Activated CD4-positive, alpha-beta T cell treated with anti-CD3 and anti-CD28 coated beads, Interleukin-2, amount 50 U/mL, for 1 hour (primary cell): ENCODE measurements at places on chromosomes 1 and 21.

DNA sequence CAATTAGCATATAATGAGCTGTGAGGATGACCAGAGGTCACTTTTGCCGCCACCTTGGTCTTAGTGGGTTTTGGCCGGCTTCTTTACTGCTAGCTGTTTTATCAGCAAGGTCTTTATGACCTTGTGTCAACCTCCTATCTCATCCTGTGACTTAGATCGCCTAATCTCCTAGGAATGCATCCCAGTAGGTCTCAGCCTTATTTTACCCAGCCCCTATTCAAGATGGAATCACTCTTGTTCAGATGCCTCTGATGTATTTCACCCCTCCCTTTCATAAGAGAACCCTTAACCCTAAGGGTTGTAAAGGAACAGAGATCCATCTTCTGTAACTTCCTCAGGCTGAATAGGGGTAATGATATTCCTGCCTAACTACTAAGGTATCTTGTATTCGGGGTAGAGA lies 58.9 kb upstream of the PALMD start:
- no peak for DNase-seq

GRCh38 chr1:10867914-10868598 lies 71.6 kb upstream of the CASZ1 start:
- DNase-seq: no peak

DNA sequence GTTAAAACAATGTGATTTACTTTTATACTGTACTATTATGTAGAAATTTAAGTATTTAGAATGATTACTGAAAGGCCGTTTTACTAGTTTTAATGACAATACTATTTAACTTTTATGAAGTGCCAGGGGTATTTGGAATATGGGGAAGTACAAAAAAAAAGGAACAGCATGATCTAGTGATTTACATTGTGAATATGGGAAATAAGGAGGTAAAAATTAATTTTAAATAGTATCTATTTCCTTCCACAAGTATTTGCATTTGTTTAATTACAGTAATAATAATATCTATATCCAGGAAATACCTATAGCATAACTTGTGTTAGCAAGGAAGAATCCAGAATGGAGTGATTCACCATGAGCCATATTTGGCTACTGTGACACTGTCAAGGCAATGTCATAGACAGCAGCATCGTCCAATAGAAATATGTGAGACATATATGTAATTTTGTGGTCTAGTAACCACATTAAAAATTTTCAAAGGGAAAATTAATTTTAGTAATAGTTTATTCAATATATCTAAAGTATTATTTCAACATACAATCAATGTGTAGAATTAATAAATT lies 22.0 kb downstream of the CNST start:
- no peak for DNase-seq

DNA sequence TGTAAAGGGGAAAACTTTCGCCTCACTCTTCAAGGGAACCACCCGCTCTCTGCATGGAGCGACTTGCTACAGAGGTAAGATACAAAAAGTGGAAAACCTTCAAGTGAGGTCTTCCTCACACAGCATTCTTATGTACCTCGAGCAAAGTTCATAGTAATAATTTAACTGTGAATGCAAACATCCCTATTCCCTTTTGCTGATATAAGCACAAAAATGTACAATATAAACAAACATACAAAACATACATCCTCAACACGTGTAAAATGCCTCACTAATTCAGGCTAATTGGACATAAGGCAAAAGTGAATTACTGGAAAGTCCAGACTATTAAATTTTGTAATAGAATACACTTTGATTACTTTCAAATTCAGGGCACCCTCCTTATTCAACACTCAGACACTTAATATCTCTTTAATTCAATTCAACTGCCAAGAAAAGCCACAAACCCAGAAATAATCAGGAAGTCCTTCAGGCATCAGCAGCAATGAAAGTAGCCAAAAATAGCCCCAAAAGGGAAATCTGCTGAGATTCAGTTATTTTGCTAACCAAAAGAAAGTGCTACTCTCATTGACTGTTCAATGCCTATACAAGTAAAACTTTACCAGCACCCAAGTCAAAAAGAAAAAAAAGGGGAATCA lies 15.2 kb upstream of the LMX1A start:
- no peak for DNase-seq

DNA sequence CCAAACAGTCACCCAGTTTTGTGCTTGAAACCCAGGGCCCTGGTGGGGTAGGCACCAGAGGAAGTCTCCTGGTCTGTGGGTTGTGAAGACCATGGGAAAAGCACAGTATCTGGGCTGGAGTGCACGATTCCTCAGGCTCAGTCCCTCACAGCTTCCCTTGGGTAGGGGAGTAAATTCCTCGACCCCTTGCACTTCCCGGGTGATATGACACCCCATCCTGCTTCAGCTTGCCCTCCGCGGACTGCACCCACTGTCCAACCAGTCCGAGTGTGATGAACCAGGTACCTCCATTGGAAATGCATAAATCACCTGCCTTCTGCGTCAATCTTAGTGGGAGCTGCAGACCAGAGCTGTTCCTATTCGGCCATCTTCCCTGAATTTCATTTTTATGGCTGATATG lies 133.9 kb upstream of the KCTD3 start:
- no peak for DNase-seq

- no peak for DNase-seq
These were observed 10.5 kb downstream of the ACOT11 start for GRCh38 chr1:54558434-54559030.

DNA sequence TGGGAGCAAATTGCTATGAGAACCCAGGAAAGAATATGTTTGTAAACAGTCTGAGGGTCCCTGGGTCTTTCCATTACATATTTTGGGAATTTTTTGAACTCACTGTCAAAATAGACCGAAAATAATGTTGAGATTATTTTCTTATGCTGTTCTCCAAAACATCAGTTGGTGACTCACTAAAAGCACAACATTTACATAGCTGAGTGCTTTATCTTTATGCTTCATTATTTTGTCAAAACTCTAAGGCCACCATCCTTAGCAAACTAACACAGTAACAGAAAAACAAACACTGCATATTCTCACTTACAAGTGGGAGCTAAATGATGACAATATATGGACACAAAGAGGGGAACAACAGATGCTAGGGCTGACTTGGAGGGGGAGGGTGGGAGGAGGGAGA lies 459.3 kb downstream of the ADGRL2 start:
- DNase-seq: no peak

- no peak for DNase-seq
These were observed 12.0 kb upstream of the ZNF362 start for GRCh38 chr1:33244143-33244808.

DNA sequence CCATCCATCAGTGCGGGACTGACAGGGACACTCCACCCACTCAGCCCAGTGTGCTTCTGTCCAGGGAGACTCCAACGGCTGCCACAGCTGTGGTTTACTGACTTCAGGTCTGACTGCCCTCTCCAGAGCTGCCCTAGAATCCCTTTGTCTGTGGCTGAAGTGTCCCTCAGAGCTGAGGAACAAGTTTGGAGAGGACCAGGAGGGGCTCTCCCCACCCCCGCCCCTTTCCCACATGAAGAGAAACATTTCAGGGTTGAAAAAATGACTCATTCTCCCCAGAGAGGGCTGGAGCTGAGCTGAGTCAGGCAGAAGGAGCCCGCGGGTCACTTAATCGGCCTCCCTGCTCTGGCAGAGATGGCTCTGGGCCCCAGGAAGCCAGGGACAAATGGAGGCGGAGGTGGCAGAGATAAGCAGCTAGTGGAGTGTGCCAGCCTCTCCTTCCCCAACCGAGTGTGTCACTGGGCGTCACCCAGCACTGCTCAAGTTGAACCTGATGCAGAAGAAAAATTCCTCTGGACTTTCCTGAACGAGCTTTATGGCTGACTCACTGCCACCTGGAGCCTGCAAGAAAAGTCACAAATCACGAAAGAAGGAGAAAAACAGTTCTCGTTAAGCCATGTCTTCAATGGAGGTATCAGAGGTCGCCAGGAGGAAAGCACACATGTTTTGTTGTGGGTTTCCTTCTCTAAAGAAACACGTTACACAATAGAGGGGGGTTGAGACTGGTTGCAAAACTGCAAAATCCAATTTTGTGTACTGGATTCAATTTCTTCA lies 34.3 kb upstream of the ECE1 start:
- DNase-seq: peak; percentile 64

GRCh38 chr1:119603695-119604094 lies 44.4 kb downstream of the ZNF697 start:
- DNase-seq: no peak

DNA sequence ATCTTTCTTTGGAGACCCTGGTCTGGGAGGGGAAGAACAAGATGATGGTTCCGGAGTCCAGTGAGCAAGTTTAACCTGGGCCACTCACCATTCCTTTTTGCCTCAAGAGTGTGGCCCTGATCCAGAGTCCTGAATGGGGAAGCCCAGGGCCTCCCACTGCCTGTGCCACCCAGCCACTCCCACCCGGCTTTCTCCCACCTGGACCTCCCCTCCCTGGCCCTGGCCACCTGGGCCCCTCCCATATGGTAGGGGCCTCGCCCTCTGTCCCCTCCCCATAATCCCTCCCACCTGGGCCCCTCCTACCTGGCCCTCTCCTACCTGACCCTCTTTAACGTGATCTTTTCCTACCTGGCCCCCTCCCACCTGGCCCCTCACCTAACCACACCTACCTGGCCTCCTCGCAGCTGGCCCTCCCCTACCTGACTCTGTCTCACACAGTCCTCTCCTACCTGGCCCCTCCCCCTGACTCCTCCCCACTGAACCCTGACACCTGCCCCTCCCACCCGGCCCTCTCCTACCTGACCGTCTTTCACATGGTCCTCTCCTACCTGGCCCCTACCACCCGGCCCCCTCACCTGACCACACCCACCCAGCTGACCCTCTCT lies 220.7 kb upstream of the VAMP3 start:
- no peak for DNase-seq

DNA sequence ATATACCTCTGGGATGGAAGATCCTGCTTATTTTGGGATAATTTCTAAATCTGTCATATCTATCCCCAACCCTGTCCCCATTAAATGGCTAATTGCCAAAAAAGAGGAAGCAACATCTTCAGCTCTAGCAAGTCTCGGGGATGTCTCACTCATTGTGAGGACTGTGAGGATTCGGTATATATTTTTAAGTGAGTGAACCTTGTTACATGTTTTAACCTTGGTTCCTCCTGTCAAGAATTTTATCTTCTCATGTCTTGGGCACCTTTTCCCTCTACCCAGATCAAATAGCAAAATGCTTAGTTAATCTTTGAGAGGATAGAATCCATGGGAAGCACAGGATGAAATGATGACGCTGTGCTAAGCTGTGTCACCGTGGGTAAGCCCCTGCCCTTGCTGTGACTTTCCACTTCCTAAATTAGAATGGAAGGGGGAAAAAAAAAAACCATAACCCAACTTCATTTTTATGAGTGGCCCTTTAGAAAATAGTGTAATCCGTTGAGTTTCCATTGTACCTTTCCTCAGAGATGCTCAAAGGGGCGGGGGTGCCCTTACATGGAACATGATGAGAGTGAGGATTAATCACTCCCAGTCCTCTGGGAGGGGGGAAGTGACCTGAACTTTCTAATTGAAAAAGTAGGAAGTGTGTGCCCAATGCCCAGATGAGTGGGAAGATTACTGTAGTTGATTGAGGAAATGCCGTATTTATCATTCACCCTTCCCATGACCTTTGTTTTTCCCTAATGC lies 7.6 kb downstream of the ATP1A1 start:
- no peak for DNase-seq

- DNase-seq: no peak
These were observed 4.7 kb upstream of the DMBX1 start for GRCh38 chr1:46484783-46485490.

GRCh38 chr1:214380986-214381695 lies 100.2 kb downstream of the SMYD2 start:
- no peak for DNase-seq

DNA sequence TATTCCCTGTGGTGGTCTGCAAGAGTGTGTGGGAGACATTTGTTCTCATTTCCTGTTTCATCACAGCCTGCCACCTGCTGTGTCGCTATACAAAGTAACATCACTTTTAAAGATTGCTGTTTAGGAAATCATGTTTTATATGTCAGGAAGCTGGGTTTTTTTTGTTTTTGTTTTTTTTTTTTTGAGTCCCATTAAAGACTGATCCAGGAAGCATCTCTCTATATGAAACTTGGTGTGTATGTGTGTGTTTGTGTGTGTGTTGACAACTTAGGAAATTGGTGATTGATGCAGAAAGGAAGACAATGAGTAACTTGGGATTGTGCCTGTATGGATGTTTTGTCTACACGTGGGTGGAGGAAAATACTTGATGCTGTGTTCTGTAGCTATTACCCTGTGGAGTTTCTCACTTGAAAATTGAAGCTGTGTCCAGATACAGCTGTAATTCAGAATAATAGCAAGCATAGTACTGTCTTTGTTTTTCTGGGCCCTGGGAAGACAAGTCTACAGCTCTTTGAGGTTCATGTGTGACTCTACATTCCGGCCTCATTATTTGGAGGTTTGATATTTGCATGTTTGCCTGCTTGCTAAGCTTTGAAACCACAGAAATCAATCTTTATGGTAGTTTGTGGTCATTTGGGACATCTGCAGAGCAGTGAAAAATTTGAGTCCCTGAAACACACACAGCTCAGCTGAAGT lies 47.9 kb downstream of the LAMC1 start:
- no peak for DNase-seq

- no peak for DNase-seq
These were observed 5.3 kb upstream of the ADAMTS5 start for GRCh38 chr21:26972192-26972591.

DNA sequence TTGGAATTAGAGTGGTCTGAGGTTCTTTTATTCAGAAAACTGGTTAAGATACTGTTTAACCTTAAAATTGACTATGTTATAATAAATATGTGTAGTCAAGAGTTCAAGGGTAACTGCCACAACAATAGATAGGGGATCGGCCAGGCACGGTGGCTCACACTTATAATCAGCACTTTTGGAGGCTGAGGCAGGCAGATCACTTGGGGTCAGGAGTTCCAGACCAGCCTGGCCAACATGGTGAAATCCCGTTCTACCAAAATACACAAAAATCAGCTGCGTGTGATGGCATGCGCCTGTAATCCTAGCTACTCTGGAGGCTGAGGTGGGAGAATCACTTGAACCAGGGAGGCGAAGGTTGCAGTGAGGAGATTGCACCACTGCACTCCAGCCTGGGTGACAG lies 39.5 kb downstream of the PDC start:
- no peak for DNase-seq

DNA sequence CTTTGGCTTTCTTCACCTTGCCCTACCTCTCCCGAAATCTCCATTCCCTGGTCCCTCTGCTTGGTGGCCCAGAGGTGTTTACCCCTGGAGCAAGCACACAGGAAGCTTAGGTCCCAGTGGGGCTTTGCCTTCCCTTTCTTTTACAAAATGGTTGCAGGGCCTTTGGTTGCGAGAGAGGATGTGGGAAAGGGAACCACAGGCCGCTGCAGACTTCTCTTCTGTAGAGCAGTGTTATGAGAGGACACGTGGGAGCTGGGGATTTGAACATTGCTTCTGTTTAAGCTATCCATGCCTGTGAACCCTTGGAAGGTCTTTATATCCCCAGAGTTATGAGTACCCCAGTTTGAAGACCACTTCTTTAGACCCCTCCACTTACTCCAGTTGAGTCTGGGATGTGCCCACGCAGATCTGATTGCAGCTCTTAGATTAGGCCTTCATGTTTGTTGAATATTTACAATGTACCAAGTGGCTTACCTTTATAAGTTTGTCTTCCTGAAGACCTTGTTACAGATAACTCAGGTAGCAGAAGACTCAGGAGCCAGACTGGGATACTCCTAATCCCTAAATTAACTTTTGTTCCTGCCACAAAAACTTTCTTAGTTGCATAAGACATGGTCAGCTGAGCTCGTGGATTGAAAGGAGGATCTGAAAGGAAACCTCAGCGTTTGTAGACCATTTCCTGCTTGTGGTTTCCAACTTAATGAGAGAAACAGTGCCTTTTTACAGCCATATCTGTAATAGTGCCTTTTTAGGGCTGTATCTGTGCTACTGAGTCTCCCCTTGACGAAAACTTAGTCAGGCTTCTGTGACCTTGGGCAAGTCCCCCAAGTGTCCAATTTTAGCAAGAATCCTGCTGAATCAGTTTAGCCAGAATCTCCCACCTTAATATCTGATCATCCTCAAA lies 21.9 kb upstream of the IVNS1ABP start:
- DNase-seq: peak; percentile 7
